Neural progenitor cell (in vitro differentiated cells): ENCODE measurements at places on chromosomes 6 and 20. TPM values are rescaled to one million over a fixed set of nuclear protein-coding genes. Genes with fewer than 3 reads are reported as not detected.

The E2F3 gene
- 30.2 and 35.7 TPM in 2 replicates for total RNA-seq

The IP6K3 gene
- total RNA-seq = 2.9 and 4.6 TPM in 2 replicates

The ZFAND3 gene
- total RNA-seq = 24.3 and 34.6 TPM in 2 replicates

The ZC2HC1B gene
- total RNA-seq = not detected in 2 replicates

The SPATA25 gene
- total RNA-seq = 0.43 and 0.54 TPM in 2 replicates

The PARD6B gene
- total RNA-seq = 31.0 and 45.7 TPM in 2 replicates

The WFDC2 gene
- total RNA-seq = 2.7 and 5.8 TPM in 2 replicates

The CPNE5 gene
- 0.56 TPM in 1 of 2 replicates, not detected in the other for total RNA-seq

The ADAM33 gene
- total RNA-seq = 7.0 and 18.9 TPM in 2 replicates

The ARHGAP18 gene
- 3.1 and 3.9 TPM in 2 replicates for total RNA-seq

The ALDH8A1 gene
- total RNA-seq = not detected in 2 replicates

DNA sequence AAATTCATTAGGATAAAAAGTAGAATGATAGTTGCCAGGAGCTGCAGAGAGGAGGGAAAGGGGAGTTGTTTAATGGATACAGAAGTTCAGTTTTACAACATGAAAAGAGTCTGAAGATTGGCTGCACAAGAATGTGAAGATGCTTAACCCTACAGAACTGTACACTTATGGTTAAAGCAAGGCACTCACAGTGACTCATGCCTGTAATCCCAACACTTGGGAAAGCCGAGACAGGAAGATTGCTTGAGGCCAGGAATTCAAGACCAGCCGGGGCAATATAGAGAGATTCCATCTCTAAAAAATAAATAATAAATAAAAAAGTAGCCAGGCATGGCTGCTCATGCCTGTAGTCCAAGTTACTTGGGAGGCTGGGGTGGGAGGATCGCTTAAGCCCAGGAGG lies 174.0 kb downstream of the TASP1 start:
- no peak for DNase-seq

- no peak for DNase-seq
These were observed 190.3 kb upstream of the PREP start for GRCh38 chr6:105593056-105593690.

DNA sequence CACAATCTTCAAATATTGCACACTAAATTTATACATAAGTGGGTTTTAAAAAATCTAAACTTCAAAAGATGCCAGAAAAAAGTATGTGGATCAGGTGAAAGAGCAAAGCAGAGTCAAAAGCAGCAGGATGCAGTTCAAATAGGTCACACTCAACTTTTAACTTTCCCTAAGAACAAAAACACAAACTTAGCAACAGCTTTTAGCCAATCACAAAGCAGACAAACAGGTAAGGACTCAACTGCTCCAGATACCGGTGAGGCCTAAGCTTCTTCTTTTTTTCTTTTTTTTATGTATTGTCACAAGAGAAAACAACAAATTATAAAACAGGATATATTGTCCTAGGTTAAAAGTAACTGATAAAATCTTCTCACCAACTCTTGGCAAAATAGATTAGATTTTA lies 74.7 kb downstream of the SESN1 start:
- DNase-seq = no peak

DNA sequence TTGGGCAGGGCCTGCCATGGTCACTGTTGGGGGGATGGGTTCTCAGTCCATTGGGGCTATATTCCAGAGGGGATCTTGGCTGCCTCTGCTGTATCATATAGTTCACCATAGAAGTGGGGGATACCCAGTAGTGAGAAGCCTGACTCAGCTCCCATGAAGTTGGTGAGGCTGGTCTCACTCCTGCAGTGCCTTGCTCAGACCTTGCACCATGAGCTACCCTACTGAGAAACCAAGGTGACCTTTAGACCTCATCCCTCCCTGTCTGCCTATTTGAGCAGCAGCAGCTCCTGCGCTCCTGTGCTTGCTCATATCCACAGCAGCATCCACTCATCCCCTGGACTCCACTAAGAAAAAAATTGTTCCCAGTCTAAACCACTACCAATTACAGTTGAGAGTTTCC lies 56.0 kb upstream of the HEY2 start:
- no peak for DNase-seq

- DNase-seq = no peak
These were observed 243.9 kb upstream of the RUNX2 start for GRCh38 chr6:45084257-45084656.

DNA sequence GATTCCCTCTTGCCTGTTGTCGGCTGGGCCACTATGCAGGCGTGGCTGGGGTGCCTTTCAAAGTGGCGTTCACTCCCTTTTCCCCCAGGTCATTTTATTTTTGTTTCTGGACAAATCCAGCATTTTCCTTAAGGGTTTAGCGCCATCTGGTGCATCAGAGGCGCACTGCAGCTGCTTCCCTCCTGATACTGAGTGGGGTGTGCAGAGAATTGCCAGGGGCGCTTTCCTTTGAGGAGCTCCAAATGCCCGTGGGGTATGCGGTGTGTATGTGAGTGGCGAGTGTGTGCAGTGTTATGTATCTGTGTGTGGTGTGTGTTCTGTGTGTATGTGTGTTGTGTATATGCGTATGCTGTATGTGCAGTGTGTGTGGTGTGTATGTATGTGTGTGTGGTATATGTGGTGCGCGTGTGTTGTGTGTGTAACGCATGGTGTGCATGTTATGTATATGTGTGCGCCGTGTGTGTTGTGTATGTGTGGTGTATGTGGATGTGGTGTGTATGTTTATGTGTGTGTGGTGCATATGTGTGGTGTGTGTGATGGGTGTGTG lies 100.1 kb upstream of the AGPAT4 start:
- peak; percentile 81 for DNase-seq

- peak; percentile 36 for DNase-seq
These were observed 531.2 kb downstream of the TFAP2B start for GRCh38 chr6:51349857-51350256.

GRCh38 chr20:3168079-3168828 lies 5.1 kb downstream of the LZTS3 start:
- DNase-seq = peak; percentile 77

GRCh38 chr20:18847226-18847755 lies 33.7 kb downstream of the SCP2D1 start:
- DNase-seq = no peak

- no peak for DNase-seq
These were observed 37.1 kb downstream of the HIVEP1 start for GRCh38 chr6:12049165-12049564.

DNA sequence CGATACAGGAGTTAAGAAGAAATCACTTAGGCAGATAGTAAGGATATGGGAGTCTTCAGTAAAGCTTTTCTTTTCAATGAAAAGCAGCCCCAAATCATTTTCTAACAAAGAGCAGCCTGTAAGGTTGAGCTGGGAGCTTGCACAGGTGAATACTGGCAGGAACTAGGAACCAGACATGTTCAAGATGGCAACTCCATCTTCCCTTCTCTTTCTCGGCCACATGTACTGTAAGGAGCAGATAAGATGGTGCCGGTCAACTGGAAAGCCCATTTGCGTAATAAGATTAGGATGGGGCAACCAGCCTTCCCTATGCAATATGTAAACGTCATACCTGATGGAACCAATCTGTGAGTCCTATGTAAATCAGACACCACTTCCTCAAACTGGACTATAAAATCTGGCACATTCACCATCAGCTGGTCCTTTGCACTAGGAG lies 46.2 kb upstream of the RNGTT start:
- DNase-seq = no peak

GRCh38 chr6:129672881-129673631 lies 36.9 kb downstream of the ARHGAP18 start:
- DNase-seq = no peak

DNA sequence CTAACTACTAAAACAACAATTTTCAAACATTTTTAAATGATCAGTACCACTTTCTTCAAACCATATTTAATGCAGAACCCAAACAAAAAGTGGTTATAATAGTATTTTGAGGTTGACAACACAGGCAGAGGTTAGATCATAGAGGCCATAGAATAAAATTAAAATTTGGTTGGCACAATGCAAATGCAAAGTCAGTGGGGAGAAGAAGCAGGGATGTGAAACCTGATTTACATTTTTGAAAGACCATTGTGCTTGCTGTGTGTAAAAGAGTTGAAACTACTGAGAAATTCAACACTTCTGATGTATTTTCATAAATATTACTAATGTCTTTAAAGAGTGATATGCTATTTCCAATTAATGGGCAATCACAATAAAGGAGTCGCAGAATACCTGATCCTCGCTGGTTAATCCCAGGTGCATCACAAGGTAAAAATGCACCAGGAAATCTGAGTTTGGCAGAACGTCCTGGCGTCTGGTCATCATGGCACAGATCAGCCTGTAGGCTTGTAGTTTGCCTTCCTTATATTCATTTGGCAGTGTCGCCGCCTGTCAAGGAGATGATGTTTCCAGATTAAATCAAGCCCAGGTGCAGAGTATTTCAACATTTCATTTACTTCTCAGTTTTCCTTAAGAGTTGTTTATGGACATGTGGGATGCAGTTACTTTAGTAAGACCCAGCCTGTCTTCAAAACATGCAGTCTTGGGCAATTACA lies 141.2 kb downstream of the RALGAPA2 start:
- DNase-seq = no peak

- DNase-seq = no peak
These were observed 16.2 kb upstream of the TMEM181 start for GRCh38 chr6:158543606-158544185.

DNA sequence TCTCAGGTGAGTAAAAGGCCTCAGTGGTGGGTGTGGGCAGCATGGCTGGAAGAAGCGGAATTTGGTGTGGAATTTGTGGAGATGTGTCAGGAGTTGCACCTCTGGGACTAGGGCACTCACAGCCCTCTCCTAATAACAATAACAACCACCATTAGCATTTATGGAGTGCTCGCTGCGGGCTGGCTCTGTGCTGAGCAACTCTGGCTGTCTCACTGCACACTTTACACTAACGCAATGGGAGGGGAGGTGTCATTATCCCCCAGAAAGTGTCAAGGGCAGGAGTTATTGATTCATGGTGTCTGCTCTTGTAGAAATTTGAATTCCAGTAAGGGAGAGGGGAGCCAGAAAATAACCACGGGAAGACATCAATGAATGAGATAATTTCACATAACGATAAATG lies 22.7 kb upstream of the SCRT2 start:
- no peak for DNase-seq

GRCh38 chr6:161727083-161727833 lies 453.4 kb upstream of the AGPAT4 start:
- DNase-seq = peak; percentile 57

DNA sequence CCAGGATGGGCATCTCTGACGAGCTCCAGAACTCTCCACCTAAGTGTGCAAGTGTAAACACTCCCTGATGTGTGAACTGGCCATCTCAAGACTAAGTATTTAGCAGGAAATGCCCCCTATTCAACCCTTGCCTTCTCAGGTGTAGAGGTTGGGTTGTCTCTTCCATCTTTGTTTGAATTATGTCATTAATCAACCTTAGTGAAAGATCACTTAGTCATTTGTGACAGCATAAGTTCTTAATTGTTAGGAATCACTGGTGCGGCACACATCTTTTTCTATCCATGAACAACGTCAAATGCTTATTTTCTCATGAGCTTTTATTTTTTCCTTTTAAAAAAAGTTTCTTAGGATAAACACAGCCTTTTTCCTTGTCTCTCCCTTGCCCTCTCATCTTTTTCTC lies 151.6 kb downstream of the ESR1 start:
- no peak for DNase-seq
